ENCODE measurements at places on chromosomes 11 and 22.

- DNase-seq: no peak
Observed at GRCh38 chr11:15577519-15577918, 462.8 kb downstream of the INSC start.

GRCh38 chr11:69831985-69832384 is 12.8 kb upstream of the FGF3 start:
- no peak for DNase-seq

GRCh38 chr22:40473703-40474102 is 103.3 kb downstream of the SGSM3 start:
- no peak for DNase-seq

DNA sequence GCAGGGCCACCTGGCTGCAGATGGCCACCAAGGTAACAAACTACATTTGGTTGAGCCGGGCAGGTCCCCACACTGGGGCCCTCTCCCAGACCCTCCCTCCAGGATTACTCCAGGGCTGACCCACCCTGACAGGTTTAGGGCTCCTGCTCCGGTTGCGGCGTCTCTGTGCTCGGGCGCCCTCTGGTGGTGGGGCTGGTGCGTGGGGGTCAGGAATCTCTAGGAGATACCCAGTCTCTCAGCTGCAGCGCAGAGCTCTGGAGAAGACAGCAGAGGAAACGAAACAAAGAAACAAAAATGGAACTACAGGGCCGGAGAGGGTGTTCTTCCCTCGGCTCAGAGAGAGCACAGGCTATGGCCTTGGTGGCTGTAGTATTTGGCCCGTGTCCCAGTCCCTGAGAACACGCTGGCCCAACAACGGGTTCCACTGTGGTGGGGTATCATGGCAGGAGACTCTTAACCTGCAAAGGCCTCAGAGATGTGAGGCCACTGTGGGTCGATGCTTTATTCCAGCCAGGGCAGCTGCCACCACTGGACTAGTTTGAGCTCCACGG is 2.4 kb downstream of the C11orf96 start:
- peak; percentile 69 for DNase-seq

DNA sequence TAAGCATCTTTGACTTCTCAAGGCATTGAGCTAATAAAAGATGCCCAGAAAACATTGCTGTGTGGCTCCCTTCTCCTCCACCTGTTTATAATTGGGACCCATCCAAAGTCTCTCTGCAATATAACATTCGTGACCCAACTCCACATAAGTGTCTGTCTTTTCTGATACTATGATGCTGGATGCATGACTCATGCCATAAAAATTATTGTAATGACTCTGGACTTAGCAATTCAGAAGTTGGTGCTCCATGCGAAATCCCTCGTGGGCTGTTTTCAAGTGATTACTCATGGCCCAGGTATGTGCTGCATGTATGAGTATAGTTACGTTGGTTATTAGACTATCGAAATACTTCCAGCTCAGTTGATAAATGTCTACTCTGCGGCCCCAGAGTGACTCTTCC is 11.7 kb downstream of the FJX1 start:
- peak; percentile 89 for DNase-seq

GRCh38 chr11:637593-638521 is 788 bp downstream of the DRD4 start:
- no peak for DNase-seq

- DNase-seq: no peak
Observed at GRCh38 chr11:84465040-84465439, 1162.1 kb downstream of the DLG2 start.

DNA sequence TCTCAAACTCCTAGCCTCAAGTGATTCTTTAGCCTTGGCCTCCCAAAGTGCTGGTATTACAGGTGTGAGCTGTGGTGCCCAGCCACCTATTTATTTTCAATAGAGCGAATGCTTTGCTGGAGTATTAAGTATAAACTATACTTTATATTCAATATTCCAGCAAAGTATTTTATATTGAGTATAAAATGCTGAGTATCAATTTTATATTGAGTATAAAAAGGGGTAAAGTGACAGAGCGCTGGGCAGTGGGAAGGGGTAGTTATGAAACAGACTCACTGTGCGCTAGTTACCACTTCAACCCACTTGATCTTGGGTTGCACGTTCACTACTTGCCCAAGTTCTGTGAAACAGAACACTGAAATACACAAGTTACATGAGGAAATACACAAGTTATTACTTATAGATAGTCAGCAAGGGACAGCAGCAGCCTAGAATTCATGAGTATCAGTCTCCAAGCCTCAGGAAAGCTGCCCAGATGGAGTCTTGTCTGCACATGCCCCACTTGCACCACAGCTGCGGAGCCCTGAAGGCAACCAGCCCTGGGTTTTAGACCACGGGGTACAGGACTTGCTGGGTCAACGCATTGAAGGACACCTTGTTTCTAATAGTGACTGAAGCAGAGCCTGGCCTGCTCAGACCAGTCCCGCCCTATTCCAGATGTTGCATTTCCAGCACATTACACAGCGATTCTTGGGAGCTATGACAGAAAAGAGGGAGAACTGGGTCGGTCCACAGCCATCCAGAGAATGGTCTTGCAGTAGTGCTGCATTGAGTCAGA is 51.6 kb upstream of the SYT13 start:
- DNase-seq: no peak

GRCh38 chr11:102139081-102139498 is 28.8 kb downstream of the YAP1 start:
- peak; percentile 60 for DNase-seq

DNA sequence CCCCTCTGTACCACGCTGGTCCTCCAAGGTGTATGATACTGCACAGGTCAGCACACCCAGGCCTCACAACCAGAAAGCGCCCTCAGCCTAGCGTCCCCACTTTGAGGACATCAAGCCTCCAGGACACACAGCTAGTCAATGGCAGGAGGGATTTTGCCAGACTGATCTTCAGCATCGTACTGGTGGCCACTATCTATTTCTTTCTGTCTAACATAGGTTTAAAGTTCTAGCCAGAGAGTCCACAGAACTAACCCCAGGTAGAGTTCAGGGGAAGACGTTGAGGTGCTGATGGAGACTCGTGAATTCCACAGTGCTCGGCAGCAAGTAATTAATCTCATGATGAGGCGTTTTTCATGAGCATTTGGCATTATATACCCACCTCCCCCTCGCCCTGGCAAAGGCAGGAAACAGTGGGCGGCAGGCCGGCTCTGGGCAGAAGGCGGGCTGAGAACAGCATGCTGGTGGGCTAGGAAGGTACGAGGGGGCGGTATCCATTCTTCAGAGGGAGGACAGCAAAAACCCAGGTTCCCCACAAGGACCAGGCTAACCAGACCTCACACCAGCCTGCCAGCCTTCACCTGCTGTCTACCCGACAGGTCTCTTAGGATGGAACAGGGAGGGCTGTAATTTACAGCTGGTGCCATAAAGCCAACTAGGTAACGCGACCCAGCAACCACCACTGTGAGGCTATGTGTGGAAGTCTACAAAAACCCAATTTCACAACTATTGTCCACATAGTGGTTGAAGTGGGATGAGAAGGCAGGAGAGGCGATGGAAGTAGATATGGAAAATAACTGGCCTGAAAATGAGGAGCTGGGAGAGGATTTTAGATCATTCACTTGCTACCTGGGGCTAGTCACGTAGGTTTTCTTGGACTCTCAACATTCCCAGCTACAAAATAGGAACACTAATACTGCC is 18.5 kb downstream of the MYH9 start:
- DNase-seq: no peak

DNA sequence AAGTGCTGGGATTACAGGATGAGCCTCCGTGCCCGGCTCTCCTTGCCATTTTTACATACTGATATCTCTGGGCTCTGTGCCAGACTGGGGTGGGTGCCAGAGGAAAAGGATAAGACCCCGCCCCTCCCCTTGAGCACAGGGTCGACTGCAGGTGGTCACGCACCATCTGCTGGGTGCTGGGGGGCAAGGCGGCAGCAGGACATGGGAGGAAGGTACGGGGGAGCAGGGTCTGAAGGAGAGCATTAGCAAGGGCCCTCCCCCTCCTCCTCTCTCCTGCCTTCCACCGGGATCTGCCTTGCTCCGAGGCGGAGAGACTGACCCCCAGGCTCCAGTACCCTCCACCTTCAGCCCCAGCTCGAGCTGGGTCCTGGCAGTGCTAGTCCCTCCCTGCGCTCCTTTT is 9.7 kb upstream of the PGA3 start:
- no peak for DNase-seq

DNA sequence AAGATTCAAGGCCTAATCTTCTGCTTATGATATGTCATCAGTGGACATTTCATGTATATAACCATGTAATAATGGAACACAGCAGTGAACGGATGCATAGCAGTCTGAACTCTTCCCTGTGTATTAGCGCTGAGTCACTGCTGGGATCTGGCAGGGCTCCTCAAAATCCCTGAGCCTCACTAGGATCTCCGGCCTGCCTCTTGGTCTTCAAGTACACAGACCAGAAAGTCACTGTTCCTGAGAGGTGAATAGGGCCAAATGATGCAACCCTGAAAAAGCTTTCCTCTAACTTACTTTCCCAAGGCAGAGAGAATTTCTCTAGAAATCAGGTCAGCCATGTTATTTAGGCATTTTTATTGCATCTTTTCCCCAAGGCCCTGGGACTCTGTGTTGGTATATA is 35.0 kb downstream of the POU2AF1 start:
- DNase-seq: peak; percentile 12

- no peak for DNase-seq
Observed at GRCh38 chr11:60933416-60934123, 9.3 kb downstream of the TMEM132A start.

DNA sequence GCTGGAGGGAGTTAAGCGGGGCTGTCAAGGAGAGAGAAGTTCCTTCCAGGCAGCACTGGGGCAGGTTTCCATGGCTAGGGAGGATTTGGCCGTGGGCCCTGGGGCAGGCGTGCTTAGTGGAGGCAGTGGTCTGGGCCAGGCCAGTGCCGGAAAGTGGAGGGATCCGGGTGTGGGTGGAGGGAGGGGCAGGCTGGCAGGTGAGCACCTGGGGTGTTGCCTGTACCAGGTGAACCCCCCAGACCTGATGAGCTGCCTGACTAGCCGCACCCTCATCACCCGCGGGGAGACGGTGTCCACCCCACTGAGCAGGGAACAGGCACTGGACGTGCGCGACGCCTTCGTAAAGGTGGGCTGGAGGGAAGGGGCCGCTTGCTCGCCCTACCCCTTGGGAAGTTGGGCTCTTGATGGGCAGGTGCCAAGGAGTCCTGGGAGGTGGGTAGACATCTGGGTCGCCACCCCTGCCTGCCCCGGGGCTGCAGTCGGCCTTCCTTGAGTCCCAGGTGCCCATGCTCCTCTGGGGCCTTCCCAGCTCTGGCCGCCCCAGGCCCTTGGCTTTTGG is 32.0 kb downstream of the MYO7A start:
- no peak for DNase-seq

GRCh38 chr11:13917904-13918303 is 44.6 kb upstream of the SPON1 start:
- DNase-seq: no peak

GRCh38 chr11:69683764-69684333 is 8.7 kb upstream of the LTO1 start:
- DNase-seq: peak; percentile 23

DNA sequence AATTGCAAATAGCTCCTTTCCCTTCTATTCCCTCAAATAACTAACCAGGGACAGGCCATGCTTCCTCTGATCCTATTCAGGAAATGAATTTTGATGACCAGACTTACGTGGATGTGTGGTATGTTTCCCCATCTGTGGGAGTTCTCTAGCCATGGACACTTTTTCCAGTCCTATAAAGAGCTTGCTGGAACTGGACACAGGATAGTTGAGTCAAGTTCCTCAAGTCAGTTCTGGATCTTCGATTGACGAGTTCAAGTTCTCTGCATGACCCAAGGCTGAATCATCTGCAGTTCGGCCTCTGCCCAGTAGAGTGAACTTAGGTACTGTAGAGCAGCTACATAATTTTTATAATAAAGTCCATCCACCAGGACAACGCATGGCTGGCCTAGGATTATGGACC is 52.7 kb upstream of the CCND1 start:
- peak; percentile 49 for DNase-seq

GRCh38 chr11:31030138-31030792 is 339.3 kb downstream of the DCDC1 start:
- no peak for DNase-seq

DNA sequence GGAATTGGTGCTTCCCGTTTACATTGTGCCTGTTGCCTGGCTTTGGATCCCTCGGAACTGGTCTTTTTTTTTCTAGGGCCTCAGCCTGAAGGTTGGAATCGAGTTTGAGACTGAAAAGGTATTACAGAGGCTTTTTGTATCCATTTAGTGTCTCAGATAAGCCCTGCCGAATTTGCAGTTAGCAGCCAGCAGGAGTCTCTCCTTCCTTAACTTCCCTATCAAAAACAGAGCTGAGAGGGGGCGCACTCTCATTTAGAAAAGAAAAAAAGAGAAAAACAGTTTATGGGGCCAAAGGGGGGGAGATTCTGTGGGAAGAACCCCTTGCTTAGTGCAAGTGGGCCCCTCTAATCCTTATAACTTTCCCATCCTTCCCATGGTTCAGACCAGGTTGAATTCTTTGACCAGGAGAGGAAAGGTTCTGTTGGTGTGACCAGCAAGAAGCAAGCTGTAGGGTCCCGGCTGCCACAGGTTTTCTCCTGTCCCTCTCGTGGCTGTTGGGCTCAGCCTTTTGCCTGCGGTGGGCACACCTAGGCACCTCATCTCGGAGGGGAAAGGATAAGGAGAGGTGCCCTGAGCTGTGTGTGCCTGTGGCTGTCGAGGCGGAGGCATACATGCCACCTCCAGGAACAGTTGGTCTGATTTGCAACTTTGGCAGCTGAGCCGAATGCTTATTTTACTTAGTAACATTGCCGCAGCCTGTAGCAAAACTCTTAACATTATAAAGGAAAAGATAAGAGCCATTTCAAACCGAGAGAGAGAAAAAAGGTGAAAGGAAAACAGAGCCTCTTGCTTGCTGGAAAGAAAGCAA is 565.0 kb upstream of the CNTN5 start:
- no peak for DNase-seq

GRCh38 chr11:3037040-3037944 is 19.9 kb downstream of the CARS1 start:
- peak; percentile 71 for DNase-seq

GRCh38 chr11:126592496-126593410 is 237.3 kb downstream of the ST3GAL4 start:
- no peak for DNase-seq

- no peak for DNase-seq
Observed at GRCh38 chr11:125802387-125802786, 14.5 kb downstream of the PATE3 start.

DNA sequence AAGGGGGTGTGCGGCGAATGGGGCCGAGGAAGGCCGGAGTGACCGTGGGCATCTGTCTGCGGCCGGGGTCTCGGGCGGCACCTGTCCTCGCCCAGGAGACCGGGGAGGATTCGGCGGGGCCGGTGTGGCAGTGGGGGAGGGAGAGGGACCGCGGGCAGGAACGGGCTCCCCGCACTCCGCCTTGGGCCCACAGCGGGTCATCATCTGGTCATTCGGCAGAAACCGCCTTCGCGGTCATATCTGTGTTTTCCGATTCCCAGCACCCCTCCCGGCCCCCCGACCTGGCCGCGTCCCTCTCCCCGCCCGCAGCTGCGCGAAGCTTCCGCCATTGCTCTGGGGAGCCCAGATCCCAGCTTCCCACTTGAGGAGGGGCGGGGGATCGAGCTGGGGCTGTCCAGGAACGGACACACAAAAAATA is 824 bp upstream of the CBX6 start:
- DNase-seq: no peak

- DNase-seq: no peak
Observed at GRCh38 chr22:36961626-36962025, 48.2 kb downstream of the CSF2RB start.
